CD4-positive, alpha-beta T cell treated with Interleukin-2 at 100 ng/mL for 4 hours (primary cell): ENCODE measurements at places on chromosomes 2 and 18.

DNA sequence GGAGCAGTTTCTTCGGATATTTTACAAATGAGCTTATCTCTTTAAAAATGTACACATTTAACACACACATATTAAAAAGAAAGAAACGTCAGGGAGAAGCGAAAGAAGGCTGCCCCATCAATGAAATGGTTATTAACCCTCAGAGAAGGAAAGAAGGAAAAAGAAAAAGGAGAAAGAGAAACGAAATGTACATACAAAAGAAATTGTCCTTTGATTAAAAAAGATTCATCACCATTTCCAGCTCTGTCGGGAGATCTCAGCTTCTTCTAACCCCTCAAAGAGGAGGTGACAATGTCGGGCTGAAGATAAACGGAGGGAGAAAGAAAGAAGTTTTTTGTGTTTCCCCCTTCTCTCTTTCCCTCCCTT is 1.5 kb downstream of the IKZF2 start:
- DNase-seq = no peak

DNA sequence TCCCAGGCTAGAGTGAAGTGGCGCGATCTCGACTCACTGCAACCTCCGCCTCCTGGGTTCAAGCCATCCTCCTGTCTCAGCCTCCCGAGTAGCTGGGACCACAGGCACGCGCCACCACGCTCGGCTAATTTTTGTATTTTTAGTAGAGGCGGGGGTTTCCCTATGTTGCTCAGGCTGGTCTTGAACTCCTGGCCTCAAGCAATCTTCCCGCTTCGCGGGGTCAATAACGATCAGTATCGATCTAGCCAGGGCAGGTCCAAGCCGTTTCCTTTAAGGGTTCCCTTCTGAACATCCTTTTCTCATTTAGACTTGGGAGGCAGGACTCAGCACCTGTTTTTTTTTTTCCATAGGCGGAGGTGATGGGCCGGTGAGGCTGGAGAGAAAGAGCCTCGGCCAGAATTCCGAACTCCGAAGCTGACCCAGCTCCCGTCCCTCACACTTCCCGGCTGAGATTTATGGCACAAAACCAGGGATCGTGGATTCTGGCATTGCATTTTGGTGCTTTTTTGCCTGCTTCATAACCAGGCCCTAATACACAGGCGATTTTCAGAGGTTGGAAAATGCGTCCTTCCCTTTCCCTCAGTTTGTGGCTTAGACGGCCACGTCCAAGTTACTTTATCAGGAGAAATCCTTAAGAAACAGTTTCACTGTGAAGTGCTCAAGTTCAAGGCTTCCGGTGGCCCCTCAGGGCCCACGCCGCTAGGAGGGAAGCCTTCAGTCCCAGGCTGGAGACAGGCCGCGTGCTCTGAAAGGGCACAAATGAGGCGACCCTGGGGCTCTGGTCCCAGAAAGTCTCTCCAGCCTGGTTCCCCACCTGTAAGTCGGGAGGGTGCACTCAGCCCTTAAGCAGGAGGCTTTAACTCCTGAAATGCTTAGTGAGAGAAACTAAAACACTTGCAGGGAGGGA is 998 bp upstream of the SLC66A3 start:
- DNase-seq = no peak

DNA sequence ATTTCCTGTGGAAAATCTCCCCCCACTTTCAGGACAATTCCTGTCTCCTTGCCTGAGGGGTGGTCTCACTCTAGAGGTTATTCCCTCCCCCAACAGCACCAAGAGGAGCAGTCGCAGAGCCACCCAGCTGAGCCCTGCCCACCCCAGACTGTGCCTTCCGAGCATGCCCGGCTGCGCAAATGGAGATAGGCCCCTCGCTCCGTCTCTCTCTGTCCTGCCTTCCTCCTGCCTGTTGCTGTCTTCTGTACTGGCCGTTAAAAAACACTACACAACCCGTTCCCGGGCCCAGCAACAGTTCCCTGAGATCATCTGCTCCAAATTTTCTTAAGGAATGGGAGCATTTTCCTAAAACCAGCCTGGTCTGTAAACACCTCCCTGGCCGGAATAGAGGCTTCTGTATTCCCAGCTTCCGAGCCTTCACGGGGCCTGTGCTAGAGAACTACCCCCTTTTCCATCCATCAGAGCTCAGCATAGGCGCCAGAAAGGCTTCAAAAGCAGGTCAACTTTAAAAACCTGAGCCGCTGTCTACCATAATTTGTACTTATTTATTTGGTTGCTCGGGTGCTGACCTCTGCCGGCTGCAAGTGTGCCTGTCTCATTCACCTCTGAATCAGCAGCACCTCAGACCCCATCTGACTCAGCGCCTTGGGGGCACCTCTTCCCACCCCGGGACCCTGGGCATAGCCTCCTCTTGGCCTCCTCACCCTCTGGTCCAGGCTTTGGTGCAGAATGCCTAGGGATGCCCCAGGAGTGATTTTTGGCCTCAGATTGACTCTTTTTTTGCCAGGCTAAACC is 159.4 kb downstream of the PXDN start:
- DNase-seq = no peak

GRCh38 chr2:240287496-240288086 is 147.1 kb upstream of the OTOS start:
- DNase-seq = no peak

GRCh38 chr2:74887445-74887951 is 53.6 kb downstream of the HK2 start:
- DNase-seq = no peak

- no peak for DNase-seq
These were observed 48.1 kb downstream of the GALNT3 start for GRCh38 chr2:165745916-165746315.

- DNase-seq = no peak
These were observed 79.8 kb downstream of the VAPA start for GRCh38 chr18:9993521-9994025.

- no peak for DNase-seq
These were observed 35.4 kb downstream of the ANKMY1 start for GRCh38 chr2:240522406-240522805.
